M059J (cell line): ENCODE measurements at places on chromosomes 3 and 15.

DNA sequence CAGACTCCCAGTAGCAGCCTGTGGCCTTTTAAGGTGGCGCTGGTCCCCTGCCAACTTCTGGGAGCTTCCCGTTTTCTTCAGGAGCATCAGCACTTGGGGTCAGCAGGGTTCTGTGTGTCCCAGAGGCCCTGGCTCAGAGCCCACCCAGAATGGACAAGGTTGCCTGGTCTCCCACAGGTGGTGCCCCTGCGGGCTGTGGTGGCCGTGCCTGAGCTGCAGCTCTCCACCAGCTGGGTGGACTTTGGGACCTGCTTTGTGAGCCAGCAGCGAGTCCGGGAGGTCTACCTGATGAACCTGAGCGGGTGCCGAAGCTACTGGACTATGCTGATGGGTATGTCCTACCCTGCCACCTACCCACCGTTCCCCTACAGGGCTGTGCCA, 15.5 kb downstream of the ACAA1 start:
- no peak for DNase-seq

DNA sequence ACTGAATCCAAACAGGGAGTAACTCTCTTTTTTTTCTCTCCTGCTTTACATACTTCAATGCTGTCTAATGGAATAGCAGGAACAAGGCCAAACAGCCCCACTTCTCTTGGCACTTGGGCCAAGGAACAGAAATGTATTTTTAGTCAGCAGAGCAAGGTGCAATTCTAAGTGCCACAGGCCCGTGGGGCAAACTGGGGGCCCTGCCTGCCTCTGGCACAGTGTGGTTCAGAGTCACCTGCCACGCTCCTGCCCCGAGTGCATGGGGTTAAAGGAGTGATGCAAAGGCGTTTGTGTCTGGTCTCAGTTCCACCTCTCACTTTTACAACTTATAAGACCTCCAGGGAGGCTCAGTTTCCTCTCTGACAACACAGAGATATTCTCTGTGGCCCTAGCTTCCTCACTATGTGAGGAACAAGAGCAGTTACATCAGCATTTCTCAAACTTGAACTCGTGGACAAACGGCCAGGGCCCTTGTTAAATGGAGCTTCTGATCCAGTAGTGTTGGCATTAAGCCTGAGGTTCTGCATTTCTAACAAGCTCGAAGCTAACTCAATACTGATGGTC, 51.3 kb downstream of the LRIG1 start:
- no peak for DNase-seq

- DNase-seq: peak; percentile 69
These were observed 240.2 kb upstream of the IL12A start for GRCh38 chr3:159748425-159748824.

DNA sequence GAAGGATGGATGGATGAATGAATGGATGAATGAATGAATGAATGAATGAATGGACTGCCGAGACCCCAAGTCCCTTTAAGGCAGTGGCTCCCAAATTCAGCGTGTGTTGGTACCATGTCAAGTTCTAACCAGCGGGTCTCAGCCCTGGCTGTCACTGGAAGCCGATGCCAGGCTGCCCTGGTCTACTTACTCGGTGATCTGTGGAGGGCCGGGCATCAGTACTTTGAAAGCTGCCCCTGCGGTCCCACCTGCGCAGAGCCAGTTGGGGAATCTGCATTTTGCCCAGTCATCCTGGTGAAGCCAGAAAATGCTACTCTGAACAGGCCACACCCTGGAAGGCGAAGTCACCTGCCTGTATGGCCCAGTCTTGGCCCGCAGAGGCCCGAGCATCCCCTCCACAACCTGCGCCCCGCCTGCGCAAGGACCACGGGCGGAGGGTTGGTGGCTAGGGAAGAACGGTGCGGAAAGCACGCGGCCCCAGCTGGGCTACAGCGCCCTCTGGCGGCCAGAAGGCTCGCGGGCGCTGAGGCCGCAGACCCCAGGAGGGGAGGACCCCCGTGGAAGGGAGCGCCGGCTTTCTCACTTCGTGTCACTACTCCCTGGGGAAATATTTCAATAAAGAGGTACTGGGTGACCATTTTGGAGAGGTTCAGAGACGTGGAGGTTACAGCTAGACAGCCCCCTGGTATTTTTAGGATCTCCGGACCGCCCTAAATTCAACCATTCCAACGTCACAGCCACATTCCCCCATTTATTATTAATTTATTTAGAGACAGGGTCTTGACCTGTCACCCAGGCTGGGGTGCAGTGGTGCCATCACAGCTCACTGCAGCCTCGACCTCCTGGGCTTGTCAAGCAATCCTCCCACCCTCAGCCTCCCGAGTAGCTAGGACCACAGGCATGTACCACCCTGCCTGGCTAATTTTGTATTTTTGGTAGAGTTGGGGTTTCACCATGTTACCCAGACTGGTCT, 34.9 kb downstream of the PRKCD start:
- no peak for DNase-seq

DNA sequence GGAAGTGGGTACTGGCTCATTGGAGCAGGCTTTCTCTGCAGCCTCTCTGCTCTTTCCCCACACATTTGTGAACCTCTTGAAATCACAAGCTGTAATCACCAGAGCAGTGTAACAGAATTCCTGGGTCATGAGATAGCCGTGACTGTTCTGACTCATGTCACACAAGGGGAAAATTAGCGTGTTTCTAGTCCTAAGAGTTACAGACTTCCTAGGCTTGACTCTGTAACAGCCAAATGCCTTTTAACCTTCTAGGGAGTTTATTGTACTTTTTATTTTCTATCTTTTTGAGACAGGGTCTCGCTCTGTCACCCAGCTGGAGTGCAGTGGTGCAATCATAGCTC, 54.7 kb upstream of the TRAK1 start:
- DNase-seq: peak; percentile 92

DNA sequence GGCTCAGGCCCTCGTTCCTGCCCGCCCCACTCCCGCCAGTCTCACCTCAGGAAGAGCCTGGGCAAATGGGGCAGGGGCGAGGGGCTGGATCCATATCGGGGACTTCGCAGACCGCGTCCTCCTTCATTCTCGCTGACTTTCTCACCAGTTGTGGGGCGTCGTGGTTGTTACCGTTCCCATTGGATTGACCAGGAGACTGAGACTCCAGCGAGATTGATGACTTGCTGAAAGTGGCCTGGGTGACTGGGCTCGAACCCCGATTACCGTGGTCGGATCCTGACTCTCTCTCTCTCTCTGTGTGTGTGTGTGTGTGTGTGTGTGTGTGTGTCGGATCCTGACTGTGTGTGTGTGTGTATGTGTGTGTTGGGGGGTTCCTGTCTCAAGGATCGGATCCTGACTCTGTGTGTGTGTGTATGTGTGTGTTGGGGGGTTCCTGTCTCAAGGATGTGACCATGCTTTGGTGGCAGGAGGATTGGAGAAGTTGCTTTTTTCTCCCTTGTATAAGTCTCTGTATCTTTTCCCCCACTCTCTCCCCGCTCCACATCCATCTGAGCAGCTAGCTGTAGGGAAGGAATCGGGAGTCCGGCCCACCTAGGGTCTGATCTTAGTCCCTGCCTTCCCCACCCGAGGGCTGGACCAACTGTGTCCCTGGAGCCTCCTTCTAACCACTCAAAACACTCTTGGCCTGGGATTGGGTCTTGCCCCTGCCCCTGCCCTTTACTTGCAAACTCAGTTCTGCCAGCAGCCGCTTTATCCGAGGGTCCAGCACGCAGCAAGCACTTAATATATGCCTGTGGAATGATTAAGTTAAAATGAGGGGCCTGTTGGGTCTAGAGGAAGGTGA, 603 bp downstream of the PLEKHO2 start:
- no peak for DNase-seq

DNA sequence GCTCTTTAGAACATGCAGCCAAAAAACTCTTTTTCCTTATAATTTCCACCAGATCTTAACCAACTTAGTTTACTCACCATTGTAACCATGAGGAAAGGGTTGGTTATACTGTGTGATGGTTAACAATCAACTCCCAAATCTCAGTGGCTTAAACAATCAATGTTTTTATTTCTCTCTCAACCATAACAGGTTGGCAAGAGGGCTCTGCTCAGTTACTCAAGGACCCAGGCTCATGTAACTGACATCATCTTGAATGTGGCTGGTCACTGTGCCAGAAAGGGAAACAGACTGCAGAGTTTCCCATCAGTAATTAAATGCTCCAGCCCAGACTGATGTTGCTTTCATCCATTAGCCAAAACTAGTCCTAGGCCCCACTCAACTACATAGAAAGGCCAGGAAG, 69.0 kb downstream of the ANKRD28 start:
- no peak for DNase-seq

- no peak for DNase-seq
These were observed 2.0 kb downstream of the LYSMD2 start for GRCh38 chr15:51735228-51736010.

DNA sequence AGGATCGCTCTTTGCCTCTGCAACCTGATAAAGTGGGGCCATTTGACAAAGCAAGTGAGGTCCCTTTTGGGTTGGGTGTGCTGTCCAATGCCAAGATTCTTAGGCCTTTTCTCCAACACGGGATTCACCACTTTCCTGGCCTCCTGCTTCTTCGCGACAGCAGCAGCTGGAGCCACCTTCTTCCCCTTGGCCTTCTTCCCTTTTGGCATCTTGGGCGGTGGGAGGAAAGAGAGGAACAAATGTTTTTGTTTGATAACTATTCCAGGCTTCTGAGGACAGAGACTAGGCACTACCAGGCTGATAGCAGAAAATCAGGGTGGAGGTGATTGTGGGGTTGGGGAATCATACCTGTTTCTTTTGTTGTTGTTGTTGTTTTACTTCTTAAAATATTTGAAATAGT, 30.0 kb upstream of the FAM81A start:
- DNase-seq: no peak

- DNase-seq: no peak
These were observed 1.2 kb downstream of the SLC12A6 start for GRCh38 chr15:34336231-34336990.

GRCh38 chr3:122484985-122485384, 29.8 kb downstream of the KPNA1 start:
- DNase-seq: peak; percentile 84

GRCh38 chr3:107414325-107414964, 37.2 kb downstream of the CCDC54 start:
- no peak for DNase-seq

- DNase-seq: peak; percentile 30
These were observed 758 bp downstream of the SELENOK start for GRCh38 chr3:53890726-53891475.

DNA sequence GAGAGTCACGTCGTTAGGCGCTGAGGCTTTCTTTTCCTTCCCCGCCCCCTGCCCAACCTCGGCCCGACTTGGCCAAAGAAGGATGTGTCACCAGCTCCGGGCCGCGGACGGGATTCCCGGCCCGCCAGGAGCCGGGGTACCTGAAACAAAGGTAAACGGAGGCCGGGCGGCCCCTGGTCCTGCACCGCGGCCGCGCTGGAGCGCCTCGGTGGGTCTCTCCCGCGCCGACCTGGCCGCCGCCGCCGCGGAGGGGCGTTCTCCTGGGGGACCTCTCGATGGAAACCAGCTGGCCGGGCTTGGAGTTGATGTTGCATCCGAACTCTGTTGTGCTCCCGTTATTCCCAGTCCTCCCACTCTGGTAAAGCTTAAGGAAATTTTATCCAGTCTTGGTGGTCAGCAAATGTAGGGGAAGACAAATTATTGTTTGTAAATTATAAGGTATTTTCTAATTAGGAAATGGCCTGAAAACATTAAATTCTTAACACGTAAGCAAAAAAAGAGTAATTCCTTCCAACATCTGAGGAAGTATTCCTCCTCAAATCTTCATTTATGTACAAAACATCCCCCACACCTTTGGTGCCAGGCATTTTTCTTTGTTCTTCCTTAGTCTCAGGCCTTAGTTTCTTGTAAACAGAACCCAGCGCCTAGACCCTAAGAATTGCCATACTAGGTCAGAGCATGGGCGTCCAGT, 888 bp downstream of the PPP2R3A start:
- peak; percentile 30 for DNase-seq

DNA sequence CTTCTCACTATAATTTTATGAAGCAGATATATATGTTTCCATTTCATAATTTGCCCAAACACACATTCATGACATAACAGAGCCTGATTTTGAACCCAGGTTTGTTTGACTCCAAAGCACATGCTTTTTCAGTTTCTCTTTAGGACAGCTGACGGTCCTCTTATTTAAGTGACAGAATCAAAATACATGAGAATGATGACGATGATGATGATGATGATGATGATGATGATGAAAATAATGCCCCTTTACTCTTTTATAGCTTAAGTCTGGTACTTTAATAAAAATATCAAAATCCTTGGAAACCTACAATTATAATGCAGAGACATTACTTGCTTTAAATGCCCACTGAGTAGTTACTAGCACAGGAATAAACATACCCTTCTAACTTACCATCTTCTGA, 15.3 kb downstream of the COPB2 start:
- no peak for DNase-seq

GRCh38 chr3:111739311-111739911, 119.7 kb upstream of the PHLDB2 start:
- DNase-seq: peak; percentile 99

GRCh38 chr3:137071104-137071503, 113.3 kb downstream of the IL20RB start:
- DNase-seq: no peak

GRCh38 chr3:187434524-187434923, 66.3 kb downstream of the RTP4 start:
- DNase-seq: no peak

- DNase-seq: peak; percentile 12
These were observed 50.9 kb downstream of the HCN4 start for GRCh38 chr15:73317651-73318462.

DNA sequence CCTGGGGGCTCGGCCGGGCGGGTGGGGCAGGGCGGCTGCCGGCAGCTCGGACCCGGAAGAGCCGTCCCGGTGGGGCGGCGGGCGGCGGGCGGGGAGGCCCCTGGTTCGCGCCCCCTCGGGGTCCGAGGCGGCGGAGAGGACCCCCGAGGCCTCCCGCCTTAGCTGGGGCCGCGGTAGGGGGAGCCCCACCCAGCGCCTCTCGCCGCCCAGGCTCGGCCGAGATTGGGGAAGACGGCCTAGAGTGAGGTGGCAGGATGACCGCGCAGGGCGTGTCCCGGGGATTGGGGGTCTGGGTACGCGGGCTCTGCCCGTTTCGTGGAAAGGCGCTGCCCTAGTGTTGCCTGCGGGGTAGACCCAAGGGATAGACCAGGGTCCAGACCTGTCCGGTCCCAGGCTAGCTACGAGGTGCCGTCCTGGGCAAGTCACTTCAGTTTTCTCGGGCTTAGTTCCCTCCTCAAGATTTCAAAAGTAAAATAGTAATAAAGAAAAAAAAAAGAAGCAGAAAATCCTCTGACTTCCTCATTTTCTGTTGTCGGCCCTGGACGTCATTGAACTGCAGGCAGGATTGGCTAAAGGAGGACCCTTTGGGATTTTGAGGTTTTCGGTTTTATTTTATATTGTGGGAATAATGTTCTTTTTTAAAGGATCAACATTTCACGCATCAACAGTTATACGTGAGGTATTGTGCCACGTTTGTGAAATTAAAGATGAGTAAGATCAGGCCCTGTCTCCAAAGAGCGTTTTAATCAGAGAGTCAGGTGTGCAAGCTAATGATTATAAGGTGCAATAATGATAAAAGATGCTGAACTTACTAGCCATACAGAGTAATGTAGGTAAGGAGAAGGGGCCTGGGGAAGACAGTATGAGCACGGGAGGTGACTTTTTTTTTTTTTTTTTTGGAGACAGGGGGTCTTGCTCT, 679 bp downstream of the IQGAP1 start:
- peak; percentile 66 for DNase-seq

GRCh38 chr3:153273217-153273616, 111.2 kb downstream of the RAP2B start:
- no peak for DNase-seq
